ENCODE measurements at places on chromosomes 5 and 9.

GRCh38 chr5:4976902-4977301, 163.2 kb upstream of the ADAMTS16 start:
- peak; percentile 65 for DNase-seq

GRCh38 chr5:59117320-59117719, 534.4 kb downstream of the RAB3C start:
- no peak for DNase-seq

GRCh38 chr9:89367726-89368437, 49.6 kb downstream of the SECISBP2 start:
- DNase-seq = no peak

DNA sequence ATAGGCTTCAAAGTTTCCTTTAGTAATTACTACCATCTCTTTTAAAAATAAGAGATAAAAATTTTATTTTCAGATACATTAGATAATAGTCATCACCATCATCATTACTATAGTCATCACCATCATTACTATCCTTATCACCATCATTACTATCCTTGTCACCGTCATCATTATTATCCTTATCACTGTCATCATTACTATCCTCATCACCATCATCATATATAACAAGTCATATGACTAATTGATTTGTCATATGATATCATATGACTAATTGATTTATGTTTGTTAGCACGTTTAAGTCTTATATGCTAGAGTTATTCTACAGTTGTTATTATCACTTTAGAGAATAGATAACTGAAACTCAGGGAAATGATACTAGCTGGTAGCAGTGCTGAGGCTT, 382.1 kb upstream of the CDH18 start:
- no peak for DNase-seq

DNA sequence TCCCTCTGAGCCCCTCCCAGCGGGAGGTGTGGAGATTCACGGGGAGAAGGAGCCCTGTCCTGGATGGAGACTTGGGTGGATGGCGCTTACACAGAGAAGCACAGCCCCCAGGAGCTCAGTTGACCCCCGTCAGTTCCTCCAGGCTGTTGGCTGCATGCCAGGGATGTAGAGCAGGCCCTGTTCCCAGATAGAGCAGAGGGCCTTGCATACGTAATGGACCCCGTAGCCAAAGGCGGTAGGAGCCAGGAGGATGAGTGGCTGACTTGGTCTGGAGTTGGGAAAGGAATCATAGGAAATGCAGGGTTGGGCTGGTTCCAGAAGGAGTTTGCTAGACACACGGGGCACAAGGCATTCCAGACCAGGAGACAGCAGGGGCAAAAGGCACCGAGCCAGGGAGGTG, 2.5 kb downstream of the PMPCA start:
- DNase-seq = no peak

- no peak for DNase-seq
Observed at GRCh38 chr5:157828944-157829639, 29.9 kb downstream of the CLINT1 start.

DNA sequence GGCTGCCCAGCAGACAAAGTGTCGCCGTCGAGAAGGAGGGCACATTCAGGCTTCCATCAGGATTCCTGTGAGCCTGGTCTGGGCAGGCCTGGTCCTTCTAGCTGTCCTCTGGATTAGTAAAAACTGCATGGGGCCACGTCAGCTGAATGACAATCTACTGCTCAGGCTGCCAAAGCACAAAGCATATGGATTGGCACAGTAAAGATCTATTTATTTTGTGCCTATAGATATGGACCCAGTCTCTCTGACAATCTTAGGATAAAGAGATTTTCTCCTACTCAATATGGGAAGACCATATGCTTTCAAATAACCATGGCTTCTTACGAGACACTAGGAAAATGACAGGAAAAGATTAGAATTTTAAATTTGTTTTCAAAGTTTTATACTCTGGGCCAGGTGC, 24.1 kb downstream of the ANKH start:
- DNase-seq = no peak

- peak; percentile 40 for DNase-seq
Observed at GRCh38 chr5:132883261-132883834, 9.9 kb downstream of the LEAP2 start.

GRCh38 chr5:72066705-72067107, 40.6 kb upstream of the MAP1B start:
- DNase-seq = peak; percentile 85

- DNase-seq = no peak
Observed at GRCh38 chr5:58043032-58043945, 416.6 kb downstream of the PLK2 start.

GRCh38 chr9:105146677-105147076, 97.8 kb upstream of the SLC44A1 start:
- DNase-seq = no peak

- DNase-seq = peak; percentile 16
Observed at GRCh38 chr5:67246108-67246507, 49.5 kb upstream of the CD180 start.

DNA sequence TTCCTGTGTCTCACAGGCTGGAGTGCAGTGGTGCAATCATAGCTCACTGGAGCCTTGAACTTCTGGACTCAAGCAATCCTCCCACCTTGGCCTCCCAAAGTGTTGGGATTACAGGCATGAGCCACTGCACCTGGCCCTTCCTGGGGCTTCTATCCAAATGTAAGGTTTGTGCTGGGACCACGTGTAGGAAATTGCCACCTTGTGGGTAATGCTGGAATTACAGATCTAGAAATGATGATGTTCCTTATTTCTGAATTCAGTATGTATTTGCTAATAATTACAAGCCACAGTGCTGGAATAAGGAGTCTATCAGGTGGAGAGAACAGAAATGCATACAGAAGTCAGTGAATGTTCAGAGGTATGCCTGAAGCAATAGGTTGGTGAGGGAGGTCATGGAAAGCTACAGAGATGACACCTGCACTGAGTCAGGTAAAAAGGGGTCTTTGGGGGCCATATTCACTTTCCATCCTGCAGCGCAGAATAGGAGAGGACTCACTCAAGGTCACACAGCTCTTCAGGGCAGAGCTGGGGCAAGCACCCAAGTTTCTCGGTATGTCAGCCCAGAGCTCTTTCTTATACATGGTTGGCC, 8.8 kb upstream of the IGFBPL1 start:
- peak; percentile 31 for DNase-seq

GRCh38 chr5:68685863-68686262, 408.0 kb upstream of the SLC30A5 start:
- no peak for DNase-seq

- DNase-seq = no peak
Observed at GRCh38 chr5:174423558-174423957, 300.8 kb upstream of the MSX2 start.

GRCh38 chr9:129184596-129185122, 6.6 kb upstream of the IER5L start:
- DNase-seq = no peak

- DNase-seq = no peak
Observed at GRCh38 chr9:115921301-115921700, 232.3 kb upstream of the PAPPA start.

GRCh38 chr9:5582835-5583195, 46.1 kb upstream of the RIC1 start:
- DNase-seq = no peak

- peak; percentile 80 for DNase-seq
Observed at GRCh38 chr5:169980418-169981053, at the start of gene INSYN2B. Gene INSYN2B (minus strand): TSS chr5:169980495. CDS start chr5:169883898, 96,597 bp downstream.

DNA sequence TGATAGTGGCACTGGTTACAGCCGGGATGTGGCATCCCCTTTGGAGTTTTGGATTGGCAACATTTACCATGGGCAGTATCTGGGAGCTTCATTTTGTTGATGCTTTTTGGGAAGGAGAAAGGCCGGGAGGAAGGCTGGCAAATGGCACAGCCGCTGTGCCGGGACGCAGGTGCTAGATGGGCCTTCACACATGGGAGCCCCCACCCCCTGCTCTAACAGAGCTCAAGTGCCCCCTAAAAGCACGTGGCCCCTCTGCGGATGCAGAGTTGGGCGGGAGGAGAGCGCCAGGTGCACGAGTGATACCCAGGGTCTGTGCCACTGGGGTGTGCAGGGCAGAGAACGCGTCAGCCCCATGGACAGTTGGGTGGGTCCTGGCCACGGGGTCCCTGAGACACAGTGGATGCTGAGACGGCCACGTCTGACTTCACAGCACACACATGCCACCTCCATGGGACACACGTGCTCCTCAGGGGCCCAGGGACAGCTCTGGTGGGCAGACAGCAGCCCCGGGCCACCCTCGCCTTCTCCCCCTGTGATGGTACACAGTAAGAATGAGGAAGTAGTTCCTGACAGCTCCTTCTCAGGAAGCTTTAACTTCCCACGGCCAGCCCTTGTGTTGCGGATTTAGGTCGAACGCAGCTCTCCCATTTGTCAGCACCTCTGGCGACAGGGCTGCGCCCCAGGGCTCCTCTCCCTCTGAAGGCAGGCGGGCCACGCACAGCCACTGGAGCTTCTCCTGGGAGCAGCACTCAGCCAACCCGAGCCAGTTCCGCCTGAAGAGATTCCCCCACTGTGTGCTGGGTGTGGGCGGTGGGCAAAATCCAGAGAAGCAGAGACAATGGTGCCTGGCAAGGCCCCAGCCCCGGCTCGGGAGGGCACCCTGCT, 10.8 kb downstream of the SLC9A3 start:
- DNase-seq = no peak

DNA sequence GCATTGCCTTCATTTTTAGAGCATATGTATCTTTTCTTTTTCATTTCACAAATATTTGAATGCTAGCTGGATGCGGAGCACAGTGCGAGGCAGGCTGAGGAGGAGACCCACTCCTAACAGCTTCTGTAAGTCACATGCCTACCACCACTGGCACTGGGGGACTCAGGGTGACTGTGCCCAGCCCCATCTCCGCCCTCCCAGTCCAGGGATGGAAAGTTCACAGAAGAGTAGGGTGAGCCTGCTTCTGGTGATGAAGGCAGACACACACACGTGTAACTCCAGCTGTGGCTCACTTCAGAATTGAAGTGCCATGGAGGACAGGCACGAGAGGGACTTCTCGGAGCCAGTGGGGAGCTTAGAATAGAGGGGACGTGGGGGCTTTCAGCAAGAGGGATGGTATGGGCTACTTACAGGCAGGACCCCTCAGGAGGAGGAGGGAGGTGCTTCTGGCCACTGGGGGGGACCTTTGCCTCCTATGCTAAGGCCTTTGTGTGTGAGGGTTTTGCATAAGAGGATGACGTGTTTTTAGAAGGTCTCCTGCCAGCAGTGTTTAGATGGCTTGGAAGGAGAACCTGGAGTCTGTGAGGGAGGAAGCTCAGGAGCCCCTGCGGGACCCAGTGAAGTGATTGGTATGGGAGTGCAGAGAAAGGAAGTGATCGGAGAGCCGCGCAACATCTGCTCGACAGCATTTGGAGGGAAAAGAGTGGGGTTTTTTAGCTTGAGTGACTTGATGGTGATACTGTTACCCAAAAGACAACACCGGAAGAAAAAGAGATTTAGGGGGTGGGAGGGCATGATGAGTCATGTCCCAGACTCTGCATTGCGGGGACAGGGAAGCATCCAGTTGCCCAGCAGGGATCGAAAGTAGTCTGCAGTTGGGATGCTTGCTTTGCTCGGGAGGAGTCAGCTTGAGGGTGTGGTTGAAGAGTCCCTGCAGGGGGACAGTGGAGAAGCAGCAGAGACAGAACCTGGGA, 163.5 kb upstream of the OTULINL start:
- peak; percentile 21 for DNase-seq

DNA sequence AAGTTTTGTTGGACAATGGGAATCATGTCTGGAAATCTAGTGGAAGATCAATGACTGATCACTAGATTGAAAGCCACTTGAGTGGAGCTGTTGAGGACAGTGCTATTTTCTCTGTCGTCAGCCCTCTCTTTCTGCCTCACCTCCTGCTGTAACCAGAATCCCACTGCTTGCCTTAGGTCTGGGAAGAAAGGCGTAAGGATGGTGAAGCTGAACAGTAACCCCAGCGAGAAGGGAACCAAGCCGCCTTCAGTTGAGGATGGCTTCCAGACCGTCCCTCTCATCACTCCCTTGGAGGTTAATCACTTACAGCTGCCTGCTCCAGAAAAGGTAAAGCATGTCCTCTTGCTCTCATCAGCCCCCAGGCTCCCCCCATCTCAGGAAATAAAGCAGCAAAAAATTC, 1.1 kb downstream of the NSG2 start:
- no peak for DNase-seq

DNA sequence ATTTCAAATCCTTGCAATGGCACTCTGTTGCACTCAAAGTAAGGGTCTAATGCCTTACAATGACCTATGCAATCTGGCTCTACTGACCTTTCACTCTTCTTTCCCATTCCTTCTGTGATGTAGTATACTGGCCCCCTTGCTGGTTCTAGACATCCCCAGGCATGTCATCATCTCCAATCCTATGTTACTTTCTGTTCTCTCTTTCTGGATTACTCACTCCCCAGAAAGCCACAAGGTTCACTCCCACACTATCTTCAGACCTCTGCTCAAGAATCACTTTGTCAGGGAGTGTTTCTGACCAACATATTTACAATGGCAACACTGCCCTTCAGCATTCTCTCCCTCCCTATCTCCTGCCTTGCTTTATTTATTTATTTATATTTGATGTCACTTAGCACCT, 802.2 kb upstream of the WWC1 start:
- peak; percentile 90 for DNase-seq

GRCh38 chr5:178467205-178467567, 123.0 kb downstream of the COL23A1 start:
- no peak for DNase-seq

GRCh38 chr5:180454752-180455151, 39.4 kb upstream of the CNOT6 start:
- no peak for DNase-seq

- DNase-seq = peak; percentile 59
Observed at GRCh38 chr9:111427186-111427585, 57.0 kb downstream of the ECPAS start.

GRCh38 chr9:129497005-129497812, 123.7 kb downstream of the C9orf50 start:
- peak; percentile 70 for DNase-seq

GRCh38 chr5:133916914-133917313, 51.5 kb downstream of the C5orf15 start:
- DNase-seq = no peak

DNA sequence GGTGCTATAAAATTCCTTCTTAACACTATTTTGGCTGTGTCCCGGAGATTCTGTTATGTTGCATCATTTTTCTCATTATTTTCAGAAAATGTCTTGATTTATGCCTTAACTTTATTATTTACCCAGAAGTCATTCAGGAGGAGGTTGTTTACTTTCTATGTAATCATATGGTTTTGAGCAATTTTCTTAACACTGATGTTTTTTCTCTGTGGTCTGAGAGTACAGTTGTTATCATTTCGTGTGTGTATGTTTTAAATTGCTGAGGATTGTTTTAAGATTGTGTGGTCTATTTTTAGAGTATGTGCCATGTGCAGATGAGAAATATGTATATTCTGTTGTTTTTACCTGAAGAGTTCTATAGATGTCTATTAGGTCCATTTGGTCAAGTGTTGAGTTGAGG, 498.1 kb upstream of the ZNF608 start:
- no peak for DNase-seq

GRCh38 chr5:6904860-6905259, 191.6 kb downstream of the TENT4A start:
- no peak for DNase-seq

DNA sequence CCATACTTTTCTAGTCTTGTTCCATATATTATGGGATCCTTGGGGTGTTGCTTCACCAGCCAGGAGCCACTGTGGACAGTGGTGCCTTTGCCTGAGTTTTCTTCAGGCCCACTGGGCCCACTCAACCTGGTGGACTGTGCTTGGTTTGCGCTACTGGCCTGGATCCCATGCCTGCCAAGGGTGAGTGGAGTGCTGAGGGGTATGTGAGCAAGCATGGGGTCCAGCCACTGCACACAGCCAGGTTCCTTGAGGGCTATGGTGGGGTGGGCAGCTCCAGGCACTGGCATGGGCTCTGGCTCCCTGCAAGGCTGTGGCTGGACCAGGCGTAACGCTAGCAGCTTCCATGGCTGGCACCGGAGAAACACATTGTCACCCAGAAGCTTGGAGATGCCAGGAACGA, 13.2 kb upstream of the PRR16 start:
- DNase-seq = no peak

All from RCC 7860 (cell line).